ENCODE measurements at places on chromosomes 3 and 15. TPM values are rescaled to one million over a fixed set of nuclear protein-coding genes. Genes with fewer than 3 reads are reported as not detected.

DNA sequence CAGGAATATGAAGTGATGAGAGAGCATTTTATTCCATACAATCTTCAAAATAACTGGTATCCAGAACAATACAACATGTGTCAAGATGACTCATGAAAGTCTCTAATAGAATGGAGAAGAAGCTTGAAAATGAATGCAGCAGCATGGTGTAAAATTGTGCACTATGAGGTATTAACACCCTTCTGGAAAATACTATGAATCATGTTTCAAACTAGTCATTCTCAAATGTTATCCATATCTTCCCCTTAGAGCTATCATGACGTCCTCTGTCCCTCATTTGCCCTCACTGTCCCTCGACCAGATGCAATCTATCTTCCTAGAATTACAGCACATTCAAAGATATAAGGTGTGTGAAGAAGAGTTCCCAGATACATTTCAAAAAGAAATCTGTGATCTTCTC is 198.2 kb downstream of the NECTIN3 start:
- no peak for DNase-seq

GRCh38 chr15:51770902-51771301 is 19.5 kb downstream of the TMOD2 start:
- no peak for DNase-seq

- no peak for DNase-seq
Measured at GRCh38 chr3:8579096-8579495, 65.5 kb downstream of the SSUH2 start.

DNA sequence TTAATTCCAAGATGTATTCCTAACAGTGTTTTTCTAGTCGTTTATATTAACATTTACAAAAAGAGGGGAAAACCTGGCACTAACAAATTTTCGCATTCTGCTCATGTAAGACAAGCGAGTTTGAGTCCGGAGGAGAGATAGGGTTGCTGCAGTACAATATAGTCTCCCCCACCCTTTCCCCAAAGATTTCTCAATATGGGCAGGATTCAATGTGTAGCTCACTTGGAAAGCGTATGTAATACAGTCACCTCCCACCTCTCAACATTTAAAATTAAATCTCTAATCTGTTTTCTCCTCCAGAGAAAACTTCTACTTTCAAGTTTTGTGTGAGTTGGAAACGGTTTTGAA is 57.9 kb downstream of the CMSS1 start:
- no peak for DNase-seq

The HDGFL3 gene
- 68.4 TPM for total RNA-seq

DNA sequence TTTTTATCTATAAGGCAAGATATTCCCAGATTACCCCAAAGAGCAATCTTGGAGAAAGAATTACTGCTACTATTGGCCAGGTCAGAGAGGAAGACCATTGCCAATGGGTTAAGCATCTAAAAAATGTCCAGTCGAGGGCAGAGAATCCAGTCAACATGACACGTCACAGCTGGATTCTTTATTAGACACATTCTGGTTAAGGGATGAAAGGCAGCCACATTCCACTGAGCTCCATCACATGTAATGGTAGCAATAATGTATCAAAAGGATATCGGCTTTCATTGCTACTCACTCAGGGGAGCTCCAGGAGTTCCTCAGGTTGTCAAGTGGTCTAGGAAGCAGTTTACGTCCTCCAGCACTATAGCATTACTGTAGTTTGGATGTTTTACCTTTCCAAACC is 421.1 kb downstream of the PLOD2 start:
- no peak for DNase-seq

- DNase-seq: no peak
Measured at GRCh38 chr15:101491734-101492640, 2.5 kb upstream of the PCSK6 start.

The TMC3 gene
- total RNA-seq: not detected

DNA sequence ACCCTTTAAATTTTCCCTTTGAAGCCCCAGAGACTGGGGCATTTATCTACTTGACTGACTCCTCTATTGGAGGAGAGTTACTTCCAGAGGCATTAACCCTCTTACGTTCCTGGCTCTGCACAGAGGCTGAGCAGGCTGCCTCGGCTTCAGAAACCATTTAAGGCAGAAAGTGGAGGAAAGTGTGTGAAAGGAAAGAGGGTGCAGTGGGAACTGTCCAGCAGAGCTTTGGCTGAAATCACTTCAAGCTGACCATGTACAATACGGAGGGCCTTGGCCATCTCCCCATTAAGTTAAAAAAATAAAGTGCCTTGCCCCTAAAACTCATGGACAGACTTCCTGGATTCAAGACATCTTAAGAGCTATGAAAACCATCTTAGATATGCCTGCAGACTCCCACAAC is 238.7 kb downstream of the SV2B start:
- DNase-seq: no peak

The IQCH gene
- total RNA-seq: 2.0 TPM

GRCh38 chr15:80289528-80290495 is 37.8 kb upstream of the CTXND1 start:
- no peak for DNase-seq

The TRIM59 gene
- 3.4 TPM for total RNA-seq

The ANKRD63 gene
- not detected for total RNA-seq

DNA sequence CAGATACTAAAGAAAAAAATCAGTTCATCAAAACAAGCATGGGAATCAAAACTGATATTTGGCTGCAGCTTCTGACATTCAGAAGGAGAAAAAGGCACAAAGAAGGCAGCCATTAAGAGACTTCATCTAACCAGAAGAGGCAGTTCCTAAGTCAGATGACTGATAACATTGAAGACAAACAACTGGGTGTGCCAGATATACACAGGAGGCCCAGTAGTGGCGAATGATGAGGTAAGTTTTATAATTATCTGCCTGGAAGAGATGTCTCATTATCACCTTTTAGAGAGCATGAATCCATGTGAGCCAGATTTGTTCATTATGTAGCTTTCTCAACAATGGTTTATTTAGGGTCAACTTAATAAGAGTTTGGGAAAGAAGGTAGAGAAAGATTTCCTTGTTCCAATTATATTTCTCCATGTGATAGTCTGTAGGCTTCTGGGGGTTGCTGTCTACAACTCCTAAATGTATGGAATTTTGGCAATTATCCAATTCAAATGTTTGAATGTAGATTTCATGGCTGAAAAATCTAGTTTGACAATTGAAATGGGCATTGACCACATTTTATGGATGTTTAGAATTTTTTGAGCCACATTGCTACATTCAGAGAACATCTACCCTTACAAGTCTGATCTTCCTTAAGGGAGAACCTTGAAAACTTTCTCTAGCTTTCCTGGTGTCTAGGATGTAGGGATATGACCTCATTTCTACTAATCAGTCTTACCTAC is 50.4 kb upstream of the RASGRF1 start:
- no peak for DNase-seq

The GJD2 gene
- 0.13 TPM for total RNA-seq

DNA sequence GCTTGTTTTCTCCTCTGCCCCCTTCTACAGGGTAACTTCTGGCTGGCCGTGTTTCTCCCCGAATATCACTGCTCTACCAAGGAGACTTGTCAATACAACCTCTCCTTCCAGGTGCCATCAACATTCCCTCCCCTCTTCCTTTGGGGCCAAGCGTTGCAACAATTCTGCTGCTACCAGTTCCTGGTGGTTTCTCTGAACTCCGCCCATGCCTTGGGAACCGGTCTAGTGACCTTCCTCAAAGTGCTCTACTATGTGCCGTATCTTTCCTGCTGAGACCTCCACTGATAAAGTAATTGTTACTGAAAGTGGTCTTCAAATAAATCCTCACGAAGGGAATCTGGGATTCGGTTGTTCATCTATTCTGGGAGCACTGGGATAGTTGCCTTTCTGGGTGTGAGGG is 26.2 kb downstream of the PCSK6 start:
- no peak for DNase-seq

DNA sequence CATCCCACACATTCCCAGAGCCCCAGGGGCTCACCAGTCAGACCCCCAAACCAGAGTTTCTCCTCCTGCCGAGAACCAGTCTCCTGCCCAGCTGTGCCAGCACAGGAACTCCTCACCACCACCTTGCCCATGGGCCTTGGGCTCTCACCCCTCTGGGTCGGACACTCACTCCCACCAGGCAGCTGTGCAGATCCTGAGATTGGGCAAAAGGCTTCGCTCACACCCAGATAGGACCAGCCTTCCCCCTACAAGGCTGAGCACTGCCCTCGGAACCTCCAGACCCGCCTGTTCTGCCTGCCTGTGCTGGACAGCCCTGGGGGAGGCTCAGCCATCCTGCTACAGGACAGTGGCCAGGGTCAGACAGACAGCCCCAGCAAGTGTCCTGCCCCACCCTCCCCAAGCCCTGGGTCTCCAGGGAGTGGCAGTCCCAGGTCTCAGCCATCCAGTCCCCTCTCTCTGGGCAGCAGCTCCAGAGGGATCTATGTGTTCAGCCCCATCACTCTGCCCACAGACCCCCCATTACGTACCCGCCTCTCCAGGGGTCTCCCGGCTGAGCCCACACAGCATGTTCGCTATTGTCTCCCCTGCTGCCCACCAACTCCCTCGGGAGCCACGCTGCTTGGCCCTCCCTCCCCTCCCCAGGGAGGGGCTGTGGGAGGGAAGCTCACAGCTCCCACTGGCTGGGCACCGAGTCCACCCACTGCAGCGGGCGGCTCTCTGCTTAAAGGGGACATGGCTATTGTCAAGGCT is at the start of gene GRIP2:
GRIP2 (minus strand) TSS at position 601 of the 750 bp plus-strand sequence; CDS start at position 567, 34 bp downstream.
- DNase-seq: peak; percentile 68

The CCR3 gene
- total RNA-seq: not detected

- no peak for DNase-seq
Measured at GRCh38 chr15:75830910-75831805, 12.1 kb upstream of the UBE2Q2 start.

The AGBL1 gene
- total RNA-seq: 0.21 TPM

All from aorta (tissue), 5 donors.